ENCODE measurements at places on chromosomes 4 and X.

- DNase-seq: peak; percentile 19
These were observed 2.8 kb upstream of the NELFA start for GRCh38 chr4:2011583-2011982.

- no peak for DNase-seq
These were observed 8.8 kb downstream of the MANBA start for GRCh38 chr4:102751941-102752340.

GRCh38 chr4:44578954-44579353 is 72.5 kb downstream of the YIPF7 start:
- no peak for DNase-seq

GRCh38 chrX:11439846-11440245 is 146.6 kb downstream of the AMELX start:
- DNase-seq: no peak

DNA sequence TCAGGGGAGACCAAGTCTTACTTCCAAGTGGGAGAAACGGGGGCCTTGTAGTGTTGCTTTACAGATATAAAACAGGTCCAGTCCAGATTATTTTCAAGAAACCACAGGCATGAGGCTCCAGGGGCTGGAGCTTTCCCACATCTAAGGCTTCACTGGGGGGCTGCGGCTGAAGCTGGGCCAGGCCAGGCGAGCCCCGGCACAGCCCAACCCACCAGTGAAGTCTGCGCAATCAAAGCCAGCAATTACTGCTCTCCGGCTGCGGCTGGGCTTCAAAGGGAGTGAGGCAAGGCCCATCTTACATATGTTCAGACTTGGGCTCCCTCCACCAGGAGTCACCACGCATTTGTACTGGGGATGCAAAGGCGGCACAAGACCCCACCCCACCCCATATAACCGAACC is 61.7 kb downstream of the HADH start:
- DNase-seq: no peak

- DNase-seq: no peak
These were observed 5.2 kb downstream of the KLF3 start for GRCh38 chr4:38669208-38669607.

- DNase-seq: peak; percentile 57
These were observed 100.8 kb downstream of the ANXA3 start for GRCh38 chr4:78652282-78652876.

GRCh38 chrX:71198066-71198465 is 25.0 kb upstream of the GJB1 start:
- no peak for DNase-seq

GRCh38 chrX:24672701-24673190 is 21.0 kb upstream of the POLA1 start:
- no peak for DNase-seq

DNA sequence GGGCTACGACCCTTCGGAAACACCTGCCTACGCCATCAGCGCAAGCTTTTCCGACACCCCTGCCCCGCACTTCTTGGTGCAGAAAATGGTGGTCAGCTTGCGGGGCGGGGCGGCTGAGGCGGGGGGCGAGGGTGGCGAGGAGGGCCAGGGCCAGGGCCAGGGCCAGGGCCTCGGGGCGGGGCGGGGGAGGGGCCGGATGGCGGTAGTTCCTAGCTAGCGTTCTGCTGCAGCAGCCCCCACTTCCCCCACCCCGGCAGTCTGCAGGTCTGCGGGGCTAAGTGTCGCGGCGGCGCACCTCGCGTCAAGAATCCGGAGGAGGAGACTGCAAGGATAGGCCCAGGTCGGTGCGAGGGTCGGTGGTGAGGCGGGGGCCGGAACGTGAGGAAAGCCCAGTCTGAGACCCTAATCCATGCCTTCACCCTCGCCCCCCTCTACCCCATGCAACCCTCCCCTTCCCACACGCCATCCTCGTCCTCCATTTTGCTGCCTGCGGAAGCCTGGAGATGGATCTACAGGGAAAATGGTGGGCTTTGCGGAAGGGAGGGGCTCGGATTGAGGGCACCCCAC is 600 bp downstream of the BEX4 start:
- DNase-seq: no peak

GRCh38 chr4:175456131-175456530 is 355.9 kb downstream of the GPM6A start:
- peak; percentile 54 for DNase-seq

- DNase-seq: no peak
These were observed 255.9 kb downstream of the ADAMTS3 start for GRCh38 chr4:72313121-72313520.

DNA sequence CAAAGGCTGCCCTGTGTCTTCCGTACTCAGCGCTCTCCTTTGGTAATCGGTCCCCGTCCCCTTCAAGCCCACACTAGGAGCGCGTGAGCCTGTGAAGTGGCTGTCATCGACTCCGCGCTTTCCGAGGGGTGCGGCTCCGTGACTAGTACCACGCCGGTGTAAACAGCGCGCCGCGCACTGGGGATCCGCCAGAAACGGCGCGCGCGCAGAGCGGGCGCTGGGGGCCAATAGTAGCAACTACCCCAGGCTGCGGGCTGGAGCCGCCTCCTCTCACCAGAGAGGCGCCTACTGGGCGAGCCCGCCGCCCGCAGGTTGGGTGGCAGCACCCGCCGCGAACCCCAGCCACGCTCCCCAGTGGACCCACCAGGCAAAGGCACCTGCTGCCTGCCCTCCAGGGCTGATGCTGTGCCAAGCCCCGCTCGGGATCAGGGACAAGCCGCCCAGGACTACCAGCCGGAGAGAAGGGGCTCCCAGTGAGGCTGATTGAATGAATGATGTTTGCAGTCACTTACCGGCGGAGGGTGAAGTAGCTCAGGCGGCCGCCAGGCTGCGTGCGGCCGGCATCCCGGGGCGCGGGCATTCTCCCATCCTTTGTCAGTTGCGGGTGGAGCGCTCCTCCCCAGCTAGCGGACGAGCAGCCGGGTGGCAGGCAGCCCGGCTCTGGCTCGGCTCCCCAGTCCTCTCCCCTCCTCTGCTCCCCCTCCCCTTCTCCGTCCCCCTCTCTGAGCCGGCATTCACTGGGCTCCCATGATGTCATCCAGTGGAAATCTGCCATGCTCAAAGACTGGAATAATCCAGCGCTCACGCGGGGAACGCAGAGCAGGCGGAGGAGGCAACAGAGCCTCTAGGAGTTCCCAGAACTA is 370.3 kb upstream of the SMIM31 start:
- DNase-seq: peak; percentile 22

GRCh38 chr4:171710743-171711142 is 102.5 kb upstream of the GALNTL6 start:
- DNase-seq: no peak

GRCh38 chr4:5277079-5277478 is 225.8 kb downstream of the STK32B start:
- DNase-seq: no peak

All from fibroblast of mammary gland (primary cell).